Activated T-helper 1 cell treated with anti-CD3 and anti-CD28 coated beads, Interleukin-2, amount 50 U/mL, for 16 hours (primary cell): ENCODE measurements at places on chromosomes 6 and 20.

DNA sequence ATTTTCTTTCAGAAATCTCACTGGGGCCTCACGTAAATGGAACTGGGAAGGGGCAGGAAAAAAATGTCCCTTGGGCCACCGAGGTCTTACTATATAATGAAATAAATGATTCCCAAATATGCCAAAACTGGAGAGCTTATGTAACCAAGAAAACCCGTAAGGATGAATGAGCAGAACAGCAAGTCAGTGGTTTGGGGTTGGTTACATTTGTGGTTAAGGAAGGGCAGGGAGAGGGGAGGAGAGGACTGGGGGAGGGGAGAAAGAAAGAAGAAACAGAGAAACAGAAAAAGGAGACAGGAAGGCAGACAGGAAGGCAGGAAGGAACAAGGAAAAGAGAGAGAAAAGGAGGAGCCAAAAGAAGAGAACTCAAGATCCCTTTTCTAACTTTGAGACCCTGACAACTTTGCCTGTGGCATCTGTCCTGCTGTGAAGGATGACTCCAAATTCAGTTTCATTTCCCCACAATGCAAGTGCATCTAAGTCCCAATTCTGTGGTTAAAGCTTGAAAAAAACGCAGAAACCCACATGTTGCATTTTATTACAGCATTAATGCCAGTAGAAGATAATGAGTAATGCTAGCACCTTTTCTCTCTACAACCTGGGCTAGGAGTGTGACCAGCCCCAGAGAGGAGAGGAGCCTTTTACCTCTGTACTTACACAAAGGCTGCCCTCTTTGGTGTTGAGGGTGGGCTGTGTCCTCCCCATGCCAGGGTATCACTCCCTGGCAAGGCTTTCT is 10.8 kb upstream of the ARMC2 start:
- DNase-seq: no peak

GRCh38 chr6:119938752-119939151 is 589.2 kb upstream of the MAN1A1 start:
- no peak for DNase-seq

DNA sequence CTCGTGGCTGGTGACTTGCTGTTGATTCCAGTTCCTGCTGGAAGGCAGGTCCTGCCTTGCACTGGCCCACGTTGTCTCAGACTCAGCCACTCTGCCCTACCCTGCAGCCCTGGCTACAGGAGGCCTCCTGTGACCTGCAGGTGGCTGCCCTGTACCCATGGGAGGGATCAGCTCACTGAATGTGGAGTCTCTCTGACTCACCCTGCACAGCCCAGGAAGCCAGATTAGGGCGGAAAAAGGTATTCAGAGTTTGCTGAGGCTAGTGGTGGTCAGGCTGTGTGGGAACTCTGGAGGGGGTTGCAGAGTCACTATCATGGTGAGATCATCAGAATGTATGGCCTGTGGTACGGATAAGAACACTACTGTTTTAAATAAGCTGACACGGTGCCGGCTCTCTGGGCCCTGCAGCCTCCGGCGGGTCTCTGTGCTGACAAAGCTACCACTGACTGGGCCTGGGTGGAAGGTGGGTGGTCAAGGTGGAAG is 24.7 kb upstream of the PYGB start:
- no peak for DNase-seq

- no peak for DNase-seq
These were observed 5.7 kb downstream of the CABLES2 start for GRCh38 chr20:62401331-62401779.

- no peak for DNase-seq
These were observed 18.9 kb downstream of the BCAS4 start for GRCh38 chr20:50813801-50814200.

GRCh38 chr6:4803343-4803744 is 27.1 kb downstream of the CDYL start:
- no peak for DNase-seq

DNA sequence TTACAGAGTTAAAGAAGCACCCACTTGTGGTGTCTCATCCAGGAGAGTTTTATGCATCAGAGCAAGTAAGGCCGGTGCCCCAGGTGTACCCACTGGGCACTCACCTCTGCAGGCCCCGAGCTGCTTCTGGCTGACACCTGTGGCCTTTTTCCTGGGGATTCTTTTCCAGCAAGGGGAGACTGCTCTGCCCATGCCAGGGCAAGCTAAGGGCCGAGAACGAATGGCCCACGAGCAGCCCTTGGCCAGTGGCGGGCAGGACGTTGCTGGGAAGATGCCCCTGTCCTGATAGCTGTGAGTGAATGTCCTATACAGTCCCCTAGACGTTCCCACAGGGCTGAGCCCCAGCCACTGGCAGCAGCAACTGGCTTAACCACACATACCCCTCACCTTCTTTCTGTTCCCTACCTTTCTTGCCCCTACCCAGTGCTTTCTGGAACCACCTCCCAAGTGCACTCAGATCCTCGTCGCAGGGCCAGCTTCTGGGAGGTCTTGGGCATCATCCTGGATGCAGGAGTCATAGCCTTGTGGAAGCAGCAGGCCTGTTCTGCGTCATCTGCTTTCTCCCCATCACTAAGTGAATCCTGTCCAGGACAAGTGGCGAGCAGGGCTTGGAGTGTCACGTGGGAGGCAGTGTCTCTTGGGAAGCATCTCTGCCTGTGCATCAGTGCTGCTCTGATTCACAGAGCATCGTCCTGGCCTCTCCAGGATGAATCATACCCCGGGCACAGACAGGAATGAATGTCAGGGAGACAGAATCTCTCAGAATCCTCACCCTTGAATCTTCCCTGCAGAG is 32.5 kb downstream of the SYNDIG1 start:
- DNase-seq: no peak

DNA sequence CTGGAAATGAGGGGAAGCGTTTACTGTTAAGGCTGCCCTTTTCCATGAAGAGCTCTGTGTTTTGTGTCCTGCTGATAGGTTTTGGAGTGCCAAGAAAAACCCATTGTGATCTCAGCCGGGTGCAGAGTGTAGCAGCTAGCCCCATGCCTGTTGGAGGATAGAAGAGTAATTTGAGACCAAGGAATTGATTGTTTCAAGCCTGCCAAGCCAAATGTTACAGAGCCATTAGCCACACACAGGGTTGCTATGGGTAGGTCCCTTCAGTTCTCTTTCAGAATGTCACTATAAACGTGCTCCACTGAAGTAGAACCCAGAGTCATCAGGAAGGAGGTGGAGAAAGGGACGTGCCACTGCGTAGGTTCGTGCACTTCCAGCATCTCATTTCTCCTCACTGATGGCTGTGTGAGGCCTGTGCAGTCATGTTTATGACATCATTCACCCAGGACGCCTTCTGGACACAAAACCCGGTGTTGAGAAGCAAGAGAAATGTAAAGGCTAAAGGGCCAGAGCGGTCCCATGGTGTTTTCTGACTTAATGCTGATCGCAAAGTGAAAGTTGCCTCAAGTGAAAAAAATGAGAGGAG is 6.6 kb downstream of the GMPR start:
- no peak for DNase-seq

- no peak for DNase-seq
These were observed 50.5 kb downstream of the CPNE5 start for GRCh38 chr6:36788768-36789167.

GRCh38 chr6:146813554-146813953 is 214.8 kb downstream of the ADGB start:
- DNase-seq: no peak

- DNase-seq: no peak
These were observed 10.7 kb downstream of the ANKRD6 start for GRCh38 chr6:89443658-89444057.

DNA sequence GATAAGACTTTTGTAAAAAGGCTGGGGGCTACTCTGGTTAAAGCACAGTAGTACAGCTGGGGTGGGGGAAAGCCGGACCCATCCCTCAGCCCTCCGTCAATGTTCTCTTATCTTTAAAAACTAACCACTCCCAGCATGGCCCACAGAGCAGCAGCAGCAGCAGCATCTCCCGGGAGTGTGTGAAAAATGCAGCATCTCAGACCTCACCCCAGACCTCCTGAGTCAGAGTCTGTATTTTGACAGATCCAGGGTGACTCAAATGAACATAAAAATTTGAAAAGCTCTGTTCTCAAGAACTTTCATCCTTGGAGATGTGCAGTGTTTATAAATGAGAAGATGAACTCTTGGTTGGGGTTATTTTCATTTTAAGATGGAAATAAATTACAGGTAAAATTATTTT is 277.7 kb upstream of the ECI2 start:
- no peak for DNase-seq

GRCh38 chr6:52418606-52419005 is 1.5 kb upstream of the EFHC1 start:
- DNase-seq: no peak

GRCh38 chr6:148435386-148435785 is 92.7 kb downstream of the SASH1 start:
- no peak for DNase-seq

DNA sequence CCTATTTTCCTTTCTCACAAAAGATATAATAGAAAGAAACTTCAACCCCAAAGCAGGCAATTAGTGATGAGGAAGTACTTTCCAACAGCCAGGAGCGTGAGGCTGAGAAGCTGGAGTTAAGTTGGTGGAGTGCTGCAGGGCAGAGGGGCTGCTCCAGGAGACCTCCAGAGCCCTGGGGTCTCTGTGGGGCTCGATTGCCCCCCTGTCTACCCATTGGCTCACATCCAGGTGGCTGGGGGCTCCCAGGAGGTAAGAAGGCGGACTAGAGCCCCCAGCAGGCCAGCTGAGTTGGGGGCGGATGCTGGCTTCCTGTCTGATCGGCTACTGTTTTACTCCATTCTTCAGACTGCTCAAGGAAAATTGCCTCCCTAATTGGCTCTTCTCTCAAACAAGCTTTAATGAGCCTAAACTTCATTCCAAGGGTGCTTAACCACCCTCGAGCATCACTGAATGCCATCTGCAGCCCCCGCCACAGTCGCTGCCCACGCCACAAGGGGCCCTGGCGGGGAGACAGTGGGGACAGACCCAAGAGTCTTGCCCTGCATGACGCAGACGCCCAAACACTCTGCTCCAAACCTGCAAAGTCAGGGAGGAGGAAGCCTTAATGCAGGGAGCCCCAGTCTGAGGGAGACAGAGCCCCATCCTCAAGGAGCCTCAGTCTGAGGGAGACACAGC is 78.6 kb downstream of the MDGA1 start:
- no peak for DNase-seq

- DNase-seq: no peak
These were observed 185.3 kb upstream of the SUPT3H start for GRCh38 chr6:45563041-45563440.

GRCh38 chr6:22681761-22682160 is 112.4 kb downstream of the HDGFL1 start:
- DNase-seq: no peak

- no peak for DNase-seq
These were observed 14.2 kb upstream of the SLCO4A1 start for GRCh38 chr20:62627901-62628612.

DNA sequence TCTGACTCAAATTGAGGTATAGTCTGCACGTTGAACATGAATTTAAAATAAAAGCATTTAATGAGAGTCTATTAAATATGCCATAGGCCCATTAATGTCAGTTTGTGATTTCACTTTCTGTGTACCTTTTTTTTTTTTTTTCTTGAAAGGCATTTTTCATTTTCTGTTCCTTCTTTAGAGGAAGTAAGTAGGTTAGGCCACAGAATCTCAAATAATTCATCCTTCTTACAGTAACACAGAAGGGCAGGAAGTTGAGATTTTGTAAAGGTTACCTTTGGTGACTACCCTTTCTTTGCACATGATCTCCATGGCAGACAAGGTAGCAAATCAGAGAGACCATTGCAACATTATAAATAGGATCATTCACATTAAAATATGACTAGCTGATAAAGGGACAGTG is 9.6 kb downstream of the L3MBTL3 start:
- no peak for DNase-seq

- DNase-seq: no peak
These were observed 3.1 kb upstream of the LAMA5 start for GRCh38 chr20:62370115-62370806.

GRCh38 chr20:62060631-62061541 is 4.8 kb downstream of the TAF4 start:
- DNase-seq: no peak

DNA sequence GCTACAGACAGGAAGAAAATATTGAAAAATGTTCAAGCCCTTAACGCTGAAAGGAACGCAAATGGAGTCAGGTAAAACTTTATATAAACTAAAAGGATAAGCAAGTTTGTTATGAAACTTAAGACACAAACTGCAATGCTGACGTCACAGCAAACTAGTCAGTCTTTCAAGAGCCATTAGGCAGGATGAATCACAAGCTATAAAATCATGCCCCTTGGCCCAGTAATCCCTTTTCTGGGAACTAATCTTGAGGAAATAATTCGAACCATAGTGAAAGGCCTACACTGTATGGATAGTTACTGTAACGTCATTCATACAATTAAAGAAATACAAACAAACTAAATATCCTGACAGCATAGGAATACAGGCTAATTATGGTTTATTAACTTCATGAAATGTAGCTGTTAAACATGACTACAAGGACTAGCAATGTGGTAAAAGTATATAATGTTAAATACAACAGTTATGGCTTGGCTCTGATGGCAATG is 42.7 kb upstream of the HINT3 start:
- no peak for DNase-seq

DNA sequence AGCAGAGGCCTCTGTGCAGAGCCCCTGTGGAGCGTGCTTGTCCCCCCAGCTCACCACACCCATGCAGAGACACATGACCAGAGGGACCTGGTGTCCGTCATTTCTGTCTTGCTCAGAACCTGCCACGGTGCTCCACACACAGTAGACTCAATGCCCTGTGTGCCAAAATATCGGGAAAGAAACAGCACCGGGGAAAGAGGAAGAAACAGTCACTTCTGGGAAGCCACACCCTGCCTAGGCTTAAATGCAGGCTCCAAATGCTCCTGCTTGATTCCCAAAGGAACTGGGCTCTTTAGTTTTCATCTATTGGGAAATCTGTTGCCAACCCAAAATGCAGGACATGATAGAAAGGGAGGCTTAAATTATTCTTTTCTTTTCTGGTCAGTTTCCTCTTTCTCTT is 503.9 kb downstream of the CD83 start:
- no peak for DNase-seq

DNA sequence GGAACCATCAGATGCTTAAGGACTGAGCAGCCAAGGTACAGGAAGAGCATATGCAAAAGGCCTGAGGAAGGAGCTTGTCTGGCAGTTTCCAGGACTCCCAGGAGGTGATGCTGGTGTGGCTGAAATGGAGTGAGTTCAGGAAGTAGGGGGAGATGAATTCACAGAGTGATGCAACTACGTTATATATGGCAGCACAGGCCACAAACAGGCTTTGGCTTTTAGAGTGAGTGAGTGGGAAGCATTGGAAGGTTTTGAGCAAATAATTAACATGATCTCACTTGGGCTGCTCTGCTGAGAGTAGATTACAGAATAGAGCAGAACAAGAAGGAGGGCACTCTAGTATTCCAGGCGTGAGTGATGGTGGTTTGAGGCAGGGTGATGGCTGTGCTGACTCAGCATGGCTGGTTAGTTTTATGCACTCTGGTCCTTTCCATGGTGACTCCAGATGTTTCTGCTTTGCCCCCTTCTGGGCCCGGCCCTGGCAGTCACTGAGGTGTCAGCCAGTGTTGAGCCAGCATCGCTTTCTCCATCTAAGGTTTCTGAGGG is 6.5 kb downstream of the BTN2A2 start:
- DNase-seq: no peak

DNA sequence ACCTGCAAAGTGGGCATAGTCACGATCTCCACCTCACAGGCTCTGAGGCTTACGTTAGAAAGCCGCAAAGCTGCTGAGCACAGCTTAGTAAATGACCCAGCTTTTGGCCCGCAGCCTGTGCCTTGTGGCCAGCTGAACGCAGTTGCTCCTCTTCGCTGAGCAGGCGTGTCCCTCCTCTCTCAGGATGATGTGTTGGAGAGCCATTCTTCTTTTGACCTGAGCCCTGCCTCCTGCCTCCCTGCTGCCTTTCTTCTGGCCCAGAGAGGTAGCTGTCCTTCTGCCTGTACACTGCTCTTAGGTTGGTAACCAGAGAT is 47.6 kb upstream of the MYL9 start:
- no peak for DNase-seq

GRCh38 chr6:166496460-166496859 is 90.0 kb downstream of the RAMACL start:
- no peak for DNase-seq
